ENCODE measurements at places on chromosomes 2 and 18. TPM values are rescaled to one million over a fixed set of nuclear protein-coding genes. Genes with fewer than 3 reads are reported as not detected.

- no peak for DNase-seq
Measured at GRCh38 chr2:161321944-161322648, 13.9 kb downstream of the PSMD14 start.

- no peak for DNase-seq
Measured at GRCh38 chr2:121245120-121245820, 39.7 kb downstream of the TFCP2L1 start.

The KHK gene
- total RNA-seq = 3.4 TPM

The LAMA1 gene
- 8.4 TPM for total RNA-seq

The NPPC gene
- total RNA-seq = not detected
